HL-60 (cell line): ENCODE measurements at places on chromosomes 5 and 9.

GRCh38 chr9:104841601-104842141, 77.7 kb downstream of the NIPSNAP3B start:
- no peak for DNase-seq

DNA sequence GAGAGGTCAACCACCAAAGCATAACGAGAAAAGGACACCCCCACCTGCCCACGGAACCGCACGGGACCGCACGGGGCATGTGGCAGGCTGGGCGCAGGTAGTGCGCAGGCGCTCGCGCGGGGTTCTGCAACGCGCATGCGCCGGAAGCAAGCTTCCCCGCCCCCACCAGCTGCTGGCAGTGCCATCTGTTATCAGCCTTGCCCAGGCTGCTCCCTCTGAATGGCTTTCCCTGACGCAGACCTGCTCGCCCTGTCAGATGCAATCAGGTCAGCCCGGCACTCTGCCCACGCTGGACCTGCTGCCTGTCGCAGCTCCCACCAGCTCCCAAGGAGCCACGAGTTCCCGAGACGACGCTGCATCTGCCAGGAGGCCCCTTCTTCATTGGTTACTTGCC, 22.8 kb downstream of the PTCH1 start:
- no peak for DNase-seq

DNA sequence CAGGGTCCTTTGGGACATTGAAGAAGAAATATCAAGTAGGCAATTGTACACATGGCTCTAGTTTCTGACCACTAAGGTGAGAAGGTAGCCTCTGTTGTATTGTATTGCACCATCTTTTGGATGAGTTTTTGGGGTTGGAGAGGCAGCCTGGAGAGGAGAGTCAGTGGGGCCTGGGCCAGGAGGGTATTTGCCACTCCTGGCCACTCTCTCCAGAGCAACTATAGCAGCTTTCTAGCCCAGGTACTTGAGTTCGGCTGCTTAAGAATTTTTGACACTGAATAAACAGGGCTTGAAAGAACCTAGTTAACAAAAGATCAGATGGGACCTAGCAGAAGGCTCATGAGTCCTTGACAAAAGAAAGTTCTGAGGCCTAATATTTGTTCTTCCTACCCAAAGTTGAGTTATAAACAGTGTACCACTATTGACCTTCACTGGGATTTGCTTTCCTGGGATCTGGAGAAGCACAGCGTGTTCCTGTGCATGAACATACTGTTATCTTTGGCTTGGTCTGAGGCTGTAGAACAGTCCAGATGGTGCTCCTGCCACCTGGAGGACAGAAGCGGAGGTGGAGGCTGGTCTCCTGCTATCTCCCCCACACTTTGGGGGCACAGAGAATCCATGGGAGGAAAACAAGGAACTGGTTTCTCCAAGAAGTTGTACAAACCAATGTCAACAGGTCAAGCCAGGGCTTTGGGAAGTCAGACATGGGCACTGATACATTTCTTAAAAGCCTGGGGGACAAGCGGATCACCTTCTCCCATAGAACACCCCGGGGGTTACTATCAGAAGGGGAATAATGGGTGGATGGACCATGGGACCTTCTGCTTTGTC, 110.4 kb upstream of the LIFR start:
- DNase-seq, result no peak

- DNase-seq, result no peak
Measured at GRCh38 chr5:132046880-132047299, 13.6 kb upstream of the IL3 start.

DNA sequence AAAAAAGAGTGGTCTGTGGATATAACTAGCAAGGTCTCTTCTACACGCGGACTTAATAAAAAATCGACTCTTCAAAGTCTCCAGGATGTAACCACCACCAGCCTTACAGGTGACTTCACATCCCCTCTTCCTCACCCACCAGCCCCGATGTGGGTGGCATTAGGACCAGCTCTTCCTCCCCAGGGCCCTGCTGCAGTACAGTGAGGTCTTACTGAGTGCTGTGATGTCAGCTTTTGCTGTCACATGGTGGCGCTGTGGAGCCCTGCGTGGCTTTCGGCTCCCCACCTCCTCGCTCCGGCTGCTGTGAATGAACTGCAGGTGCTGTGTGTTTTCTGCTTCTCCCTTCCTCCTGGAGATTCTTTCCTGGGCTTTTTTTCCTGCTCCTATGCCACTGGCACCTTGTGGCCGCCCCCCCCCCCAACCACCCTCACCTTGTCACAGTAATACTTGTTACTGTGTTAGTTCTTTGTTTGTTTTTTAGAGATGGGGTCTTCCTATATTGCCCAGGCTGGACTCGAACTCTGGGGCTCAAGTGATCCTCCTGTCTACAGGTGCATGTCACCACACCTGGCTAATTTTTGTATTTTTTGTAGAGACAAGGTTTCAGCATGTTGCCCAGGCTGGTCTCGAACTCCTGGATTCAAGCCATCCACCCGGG, 15.8 kb upstream of the RAPGEF1 start:
- no peak for DNase-seq

DNA sequence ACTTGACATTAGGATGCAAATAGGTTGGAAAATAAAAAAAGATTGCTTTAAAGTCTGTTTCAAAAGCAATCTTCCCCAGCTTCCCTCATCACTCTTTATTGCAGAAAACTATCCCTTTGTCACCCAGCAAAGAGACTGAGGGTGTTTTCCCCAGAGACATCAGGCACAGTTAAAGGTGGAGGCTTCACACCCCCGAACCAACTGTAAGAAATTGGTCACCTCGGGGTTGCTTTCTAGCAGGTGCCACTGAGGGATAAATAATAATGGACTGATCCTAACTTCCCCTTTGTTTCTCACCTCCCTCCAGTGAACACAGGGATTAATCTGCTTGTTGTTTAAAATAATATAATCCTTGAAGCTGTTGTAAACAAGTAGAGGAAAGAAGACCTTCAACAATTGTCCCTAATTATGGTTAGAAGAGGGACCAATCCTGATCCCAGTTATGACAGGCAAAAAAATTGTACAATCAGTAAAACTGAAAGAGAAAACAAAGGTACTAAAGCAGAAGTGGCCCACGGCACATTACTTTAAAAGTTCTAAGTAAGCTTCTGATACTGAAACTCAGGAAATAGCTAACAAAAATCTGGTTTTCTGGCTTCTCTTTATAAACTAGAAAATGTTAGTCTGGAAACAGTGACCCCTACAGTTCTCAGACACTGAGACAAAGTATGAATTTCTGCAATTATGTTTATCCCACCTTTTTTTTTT, 6.6 kb upstream of the PCSK1 start:
- no peak for DNase-seq

DNA sequence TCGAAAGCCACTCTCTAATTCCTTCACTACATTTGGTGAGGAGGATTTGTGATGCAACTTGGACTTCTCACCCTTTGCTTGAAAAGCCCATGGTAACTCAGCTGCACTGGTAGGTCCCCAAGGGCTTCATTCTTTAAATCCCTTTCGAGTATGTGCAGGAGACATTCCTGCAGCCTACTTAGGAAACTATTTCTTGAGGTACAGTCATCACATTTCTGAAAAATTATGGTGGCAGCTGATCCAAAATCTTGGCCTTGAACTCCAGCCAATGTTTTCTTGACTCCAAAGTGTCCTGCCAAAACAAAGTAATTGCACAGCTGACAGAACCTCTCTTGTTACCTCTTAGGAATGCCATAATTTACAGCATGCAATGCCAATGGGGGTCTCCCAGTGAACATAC, 99.7 kb downstream of the NPR3 start:
- no peak for DNase-seq

GRCh38 chr5:116423141-116423540, 151.5 kb downstream of the SEMA6A start:
- no peak for DNase-seq

- no peak for DNase-seq
Measured at GRCh38 chr9:127167560-127168326, 45.3 kb upstream of the ANGPTL2 start.

- DNase-seq, result no peak
Measured at GRCh38 chr9:28668158-28668557, 1094.9 kb upstream of the C9orf72 start.

DNA sequence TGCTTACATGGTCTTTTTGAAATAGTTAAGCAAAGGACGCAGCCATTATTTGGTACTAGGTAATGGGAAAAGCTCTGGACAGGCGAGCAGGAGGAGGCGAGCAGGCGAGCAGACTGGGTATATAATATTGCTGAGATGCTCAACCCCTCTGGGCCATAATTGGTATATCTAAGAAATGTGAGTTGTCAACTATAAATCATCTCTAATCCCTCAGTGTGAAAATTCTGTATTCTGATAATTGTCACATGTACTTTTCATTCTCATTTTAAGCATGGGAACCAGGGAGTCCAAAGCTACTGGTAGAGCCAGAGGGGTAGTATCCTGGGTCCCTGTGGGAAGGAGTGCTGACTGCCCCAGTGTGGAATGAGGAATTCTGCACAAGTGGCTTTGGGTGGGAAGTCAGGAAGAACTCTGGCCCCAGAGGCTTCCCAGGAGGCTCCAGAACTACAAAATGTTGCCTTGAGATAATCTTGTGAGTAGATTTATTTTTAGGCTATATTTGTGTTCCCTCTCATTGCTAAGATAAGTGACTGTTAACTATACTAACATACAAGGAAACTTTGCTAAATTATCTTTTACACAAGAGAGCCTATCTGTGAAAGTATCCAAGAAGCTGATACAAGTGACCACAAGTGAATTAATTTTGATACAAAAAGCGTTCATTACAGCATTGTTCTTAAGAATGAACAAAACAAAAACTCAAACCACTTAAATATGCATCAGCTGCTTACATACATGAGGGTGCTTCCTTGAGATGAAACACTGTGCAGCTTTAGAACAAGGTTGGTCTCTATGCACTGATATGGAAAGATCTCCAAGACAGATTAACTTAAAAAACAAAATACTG, 70.5 kb upstream of the TNFAIP8 start:
- DNase-seq, result no peak

- no peak for DNase-seq
Measured at GRCh38 chr9:103615994-103616393, 478.1 kb upstream of the SMC2 start.

DNA sequence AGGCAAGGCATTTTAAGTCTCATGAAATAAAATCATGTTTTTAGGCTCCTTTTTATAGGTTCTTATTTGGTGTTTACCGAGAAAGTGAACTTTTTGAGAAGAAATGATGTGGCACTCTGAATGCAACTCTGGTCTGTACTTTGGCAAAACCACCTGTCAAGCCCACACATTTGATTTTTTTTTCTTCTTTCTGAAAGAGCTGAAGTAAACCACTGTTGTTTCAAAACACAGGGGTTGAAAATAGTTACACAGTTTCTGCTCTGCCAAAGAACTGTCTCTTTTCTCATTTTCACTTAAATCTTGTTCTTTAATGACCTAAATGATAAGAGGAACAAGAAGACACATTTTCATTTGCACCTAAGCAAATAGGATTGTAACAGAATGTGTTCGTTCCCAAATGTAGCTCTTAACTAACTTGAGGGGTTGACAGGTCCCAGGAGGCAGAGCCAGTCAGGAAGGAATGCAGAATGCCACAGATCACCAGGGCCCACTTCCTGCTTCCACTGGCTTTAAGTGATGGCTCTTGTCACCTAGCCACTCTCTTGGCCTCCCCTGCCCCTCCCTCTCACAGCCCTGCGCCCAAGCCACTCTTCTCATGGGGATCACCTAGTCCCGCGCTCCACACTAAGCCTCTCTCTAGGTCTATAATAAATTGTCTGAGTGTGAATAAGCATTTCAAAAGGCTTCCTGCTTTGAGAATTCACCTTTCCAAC, 47.3 kb downstream of the MED27 start:
- no peak for DNase-seq

DNA sequence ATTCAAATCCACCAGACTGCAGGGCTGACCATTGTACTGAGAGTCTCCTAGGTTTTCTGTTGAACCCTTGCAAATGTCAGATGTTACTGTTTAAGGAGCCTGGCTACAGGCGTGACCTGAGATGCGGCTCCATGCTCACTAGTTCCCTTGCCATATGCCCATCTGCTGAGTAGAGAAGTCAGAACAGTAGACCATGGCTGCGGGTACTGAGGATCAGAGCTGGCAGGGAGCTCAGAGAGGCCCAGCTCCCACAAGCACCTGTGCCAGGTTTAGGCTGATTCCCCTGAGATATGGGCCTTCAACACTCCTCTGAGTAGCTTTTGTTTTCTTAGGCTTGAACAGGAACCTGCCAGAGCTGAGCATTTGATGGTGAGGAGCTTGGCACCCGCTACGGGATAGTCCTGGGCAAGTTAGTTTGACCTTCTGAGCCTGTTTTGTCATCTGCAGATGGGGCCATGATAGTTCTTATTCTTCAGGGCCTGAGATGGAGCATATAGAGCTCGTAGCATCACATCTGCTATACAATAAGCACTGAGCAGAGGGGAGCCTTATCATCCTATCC, 83.7 kb downstream of the BOD1 start:
- no peak for DNase-seq

DNA sequence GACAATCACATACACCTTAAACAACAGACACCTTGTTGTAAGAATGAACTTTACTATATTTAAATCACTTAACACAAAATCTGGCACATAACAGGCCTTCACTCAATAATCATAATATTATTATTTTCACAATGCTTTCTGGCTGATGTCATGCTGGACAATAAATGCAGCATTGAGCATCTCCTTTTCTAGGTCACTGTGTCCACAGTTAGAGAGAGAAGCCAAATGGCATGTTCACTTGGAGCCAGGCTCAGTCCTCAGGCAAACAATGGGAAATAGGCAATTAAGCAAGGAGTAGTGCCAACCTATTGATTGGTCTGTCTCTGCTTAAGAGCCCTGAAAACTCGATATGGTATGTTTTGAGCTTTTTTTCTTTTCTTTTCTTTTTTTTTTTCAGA, 50.6 kb upstream of the KLF4 start:
- DNase-seq, result no peak

- no peak for DNase-seq
Measured at GRCh38 chr9:19239955-19240354, 9.5 kb downstream of the DENND4C start.

DNA sequence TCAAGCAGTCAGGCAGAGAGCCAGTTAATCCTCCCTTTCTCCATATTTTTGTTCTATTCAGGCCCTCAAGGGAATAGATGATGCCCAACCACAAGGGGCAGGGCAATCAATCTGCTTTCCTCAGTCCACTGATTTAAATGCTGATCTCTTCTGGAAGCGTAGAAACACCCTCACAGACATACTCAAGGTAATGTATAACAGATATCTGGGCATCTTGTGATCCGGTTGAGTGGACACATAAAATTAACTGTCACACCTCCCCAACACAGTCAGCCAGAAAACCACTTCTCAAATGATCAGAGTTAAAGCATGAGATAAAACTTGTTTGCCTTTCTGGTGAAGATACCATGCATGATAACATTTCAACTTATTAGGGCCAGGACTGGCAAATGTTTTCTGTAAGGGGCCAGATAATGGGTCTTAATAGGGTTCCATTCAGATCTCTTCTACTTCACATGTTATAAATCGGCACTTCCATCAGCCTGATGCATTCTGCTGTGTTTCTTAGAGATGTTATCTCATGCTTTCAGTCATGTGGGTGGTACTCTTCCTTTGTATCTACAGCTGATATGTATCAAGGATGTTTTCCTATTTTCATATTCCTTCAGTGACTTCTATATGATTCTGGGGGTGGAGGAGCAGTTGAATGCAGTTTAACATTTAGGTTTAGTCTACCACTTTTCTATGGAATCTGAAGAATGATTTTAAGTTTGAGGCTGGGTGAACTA, 58.9 kb upstream of the CNTLN start:
- DNase-seq, result no peak
